Stimulated activated CD8-positive, alpha-beta memory T cell treated with anti-CD3 and anti-CD28 coated beads, Interleukin-2, amount 100 ng/mL, for 1 hour (primary cell): ENCODE measurements at places on chromosomes 7 and 10.

DNA sequence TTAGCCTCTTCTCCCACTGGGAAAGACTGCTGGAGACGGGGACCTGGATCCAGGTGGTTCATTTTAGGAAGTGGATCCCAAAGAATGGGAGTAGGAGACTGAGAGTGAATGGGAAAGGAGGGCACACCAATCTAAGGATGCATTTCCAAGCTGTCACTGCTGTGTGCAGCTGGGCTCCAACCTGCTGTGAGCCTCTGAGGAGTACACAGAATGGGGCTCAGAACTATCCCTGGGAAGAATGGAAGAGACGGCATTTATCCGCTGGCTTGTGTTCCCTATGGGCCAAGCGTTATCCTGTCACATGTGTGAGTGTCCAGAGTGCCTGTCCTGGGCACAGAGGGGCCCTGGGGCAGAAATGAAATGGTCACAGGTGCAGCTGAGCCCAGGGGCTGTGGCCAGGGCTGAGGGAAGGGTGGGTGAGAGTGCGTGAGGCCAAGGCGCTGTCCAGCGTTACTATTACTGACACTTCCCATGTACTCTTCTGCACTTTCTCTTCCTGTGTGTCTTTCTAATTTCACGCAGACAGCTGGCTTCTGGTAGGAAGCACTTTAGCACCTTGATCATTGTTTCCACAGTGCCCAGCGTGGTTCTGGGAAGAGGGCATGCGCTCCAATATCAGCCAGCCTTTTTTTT, 35.4 kb upstream of the PODXL start:
- DNase-seq, result no peak

- no peak for DNase-seq
Observed at GRCh38 chr10:104657457-104657856, 16.4 kb downstream of the SORCS3 start.

- DNase-seq, result no peak
Observed at GRCh38 chr10:94344522-94345122, 18.1 kb downstream of the NOC3L start.

DNA sequence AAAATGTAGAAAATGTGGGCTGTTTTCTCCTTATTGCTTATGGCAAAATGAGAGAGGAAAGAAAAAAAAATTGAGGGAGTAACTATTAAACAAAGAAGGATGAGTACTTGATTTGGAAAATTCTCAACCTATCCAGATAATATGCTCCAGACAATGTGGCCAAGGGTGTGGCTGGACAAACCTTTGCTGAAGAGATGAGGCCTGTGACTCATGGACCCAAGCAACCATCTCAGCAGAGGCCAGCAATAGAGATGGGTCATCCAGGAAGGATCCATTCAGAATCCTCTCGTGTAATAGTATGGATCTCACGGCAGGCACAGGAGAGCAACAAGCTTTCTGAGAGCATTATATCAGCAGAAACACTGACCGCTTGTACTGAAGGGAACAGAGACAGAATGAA, 120.3 kb upstream of the CELF2 start:
- no peak for DNase-seq

DNA sequence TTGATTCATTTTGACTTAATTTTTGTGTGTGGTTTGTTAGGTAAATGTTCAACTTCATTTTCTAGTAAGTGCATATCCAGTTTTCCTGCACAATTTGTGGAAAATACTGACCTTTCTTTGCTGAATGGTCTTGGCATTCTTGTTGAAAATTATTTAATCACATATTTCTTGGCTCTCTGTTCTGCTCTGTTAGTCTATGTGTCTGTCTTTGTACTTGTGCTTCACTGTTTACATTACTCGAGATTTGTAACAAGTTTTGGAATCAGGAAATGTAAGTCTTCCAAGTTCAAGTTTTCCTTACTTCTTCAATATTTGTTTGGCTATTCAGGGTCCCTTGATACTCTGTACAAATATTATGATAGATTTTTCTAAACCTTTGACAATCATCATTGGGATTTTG, 838.2 kb upstream of the POM121L12 start:
- DNase-seq, result no peak

DNA sequence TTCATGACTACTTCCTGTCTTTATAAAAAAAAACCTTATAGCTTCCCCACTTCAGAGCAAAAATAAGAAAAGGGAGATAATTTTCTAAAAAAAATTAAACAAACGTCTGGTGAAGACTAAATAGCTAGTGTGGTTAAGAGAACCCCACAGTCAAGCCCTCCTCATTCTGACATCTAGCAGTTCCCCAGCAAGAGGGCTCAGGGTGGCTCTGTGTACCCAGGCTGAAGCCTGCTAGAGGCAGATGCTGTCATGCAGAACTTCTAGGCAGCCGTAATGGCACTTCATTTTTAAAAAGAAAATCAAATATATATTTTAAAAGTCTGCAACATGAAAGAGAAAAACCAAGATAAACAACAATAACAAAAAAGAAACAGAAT, 223.1 kb upstream of the KLF14 start:
- DNase-seq, result no peak

DNA sequence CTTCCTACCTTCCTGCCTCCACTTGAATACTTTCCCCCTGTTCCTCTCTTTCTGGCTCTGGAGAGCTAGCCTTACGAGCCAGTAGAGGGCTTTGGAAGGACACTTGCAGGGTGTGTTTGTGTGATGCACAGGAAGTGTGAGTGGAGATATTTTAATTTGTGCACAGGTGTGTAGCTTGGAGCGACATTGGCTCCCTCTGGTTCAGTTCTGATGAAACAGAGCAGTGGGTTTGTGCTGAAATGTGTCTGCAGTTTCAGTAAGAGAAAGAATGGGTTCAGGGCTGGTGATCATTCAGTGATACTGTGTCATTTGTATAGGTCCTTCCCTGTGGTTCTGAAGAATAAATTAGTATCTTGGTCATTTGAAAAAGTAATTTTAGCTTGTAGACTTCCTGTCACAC, 86.9 kb downstream of the SND1 start:
- DNase-seq, result no peak

DNA sequence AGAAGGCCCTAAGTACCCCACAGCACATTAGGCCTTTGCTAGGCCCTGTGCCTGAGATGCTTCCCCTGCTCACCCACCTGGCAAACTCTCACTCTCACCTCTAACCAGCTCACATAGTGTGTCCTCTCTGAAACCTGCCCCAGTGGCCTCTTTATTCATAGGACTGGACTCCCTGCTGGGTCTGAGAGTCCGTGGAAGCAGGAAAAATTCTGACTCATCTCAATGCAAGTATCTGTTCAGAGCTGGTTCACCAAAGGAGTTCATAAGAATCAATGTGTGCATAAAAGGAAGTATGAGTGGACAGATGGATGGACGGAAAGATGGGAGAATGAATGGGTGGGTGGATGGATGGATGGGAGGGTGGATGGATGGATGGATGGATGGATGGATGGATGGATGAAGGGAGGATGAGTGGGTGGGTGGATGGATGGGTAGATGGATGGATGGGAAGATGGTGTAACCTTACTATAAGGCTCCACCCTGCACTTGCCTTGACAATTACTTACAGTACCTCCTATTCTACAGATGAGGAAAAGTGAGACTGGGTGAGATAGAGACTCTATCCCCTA, 111.2 kb upstream of the ZMIZ1 start:
- no peak for DNase-seq

DNA sequence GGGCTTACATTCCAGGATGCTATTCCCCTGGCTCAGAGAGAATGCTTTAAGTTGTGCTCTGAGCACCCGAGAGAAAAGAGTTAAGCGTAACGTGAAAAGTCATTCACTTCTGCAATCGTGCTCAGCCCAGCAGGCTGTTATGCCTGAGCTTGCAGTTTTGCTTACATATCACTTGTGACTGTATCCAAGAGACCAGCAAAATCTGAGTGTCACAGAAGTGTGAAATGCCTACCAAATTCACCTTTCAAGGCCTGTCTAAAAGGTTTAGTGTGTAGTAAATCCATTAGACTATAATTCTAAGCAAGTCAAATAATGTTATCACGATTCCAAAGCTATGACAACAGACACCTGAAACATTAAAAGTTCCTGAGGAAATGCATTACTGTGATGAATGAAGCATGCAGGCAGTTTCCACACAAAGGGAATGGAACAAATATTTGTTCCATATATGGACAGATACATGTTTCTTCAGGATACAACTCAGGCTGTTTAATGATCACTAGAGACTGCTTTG, 20.1 kb downstream of the ITGB1 start:
- no peak for DNase-seq

- DNase-seq, result no peak
Observed at GRCh38 chr10:74877898-74878297, 51.5 kb downstream of the KAT6B start.
